ENCODE measurements at places on chromosomes 13 and 19.

DNA sequence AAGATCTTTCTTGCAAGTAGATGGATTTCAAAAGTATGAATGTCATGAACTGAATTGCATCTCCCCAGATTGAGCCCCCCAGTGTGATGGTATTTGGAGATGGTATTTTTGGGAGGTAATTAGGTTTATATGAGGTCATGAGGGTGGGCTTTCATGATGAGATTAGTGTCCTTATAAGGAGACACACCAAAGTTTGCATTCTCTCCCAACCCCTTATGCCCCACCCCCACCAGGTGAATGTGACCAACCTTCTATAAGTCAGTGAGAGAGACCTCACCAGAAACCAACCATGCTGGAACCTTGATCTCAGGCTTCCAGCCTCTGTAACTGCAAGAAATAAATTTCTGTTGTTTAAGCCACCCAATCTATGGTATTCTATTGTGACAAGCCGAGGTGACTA lies 71.3 kb upstream of the POSTN start:
- no peak for DNase-seq

DNA sequence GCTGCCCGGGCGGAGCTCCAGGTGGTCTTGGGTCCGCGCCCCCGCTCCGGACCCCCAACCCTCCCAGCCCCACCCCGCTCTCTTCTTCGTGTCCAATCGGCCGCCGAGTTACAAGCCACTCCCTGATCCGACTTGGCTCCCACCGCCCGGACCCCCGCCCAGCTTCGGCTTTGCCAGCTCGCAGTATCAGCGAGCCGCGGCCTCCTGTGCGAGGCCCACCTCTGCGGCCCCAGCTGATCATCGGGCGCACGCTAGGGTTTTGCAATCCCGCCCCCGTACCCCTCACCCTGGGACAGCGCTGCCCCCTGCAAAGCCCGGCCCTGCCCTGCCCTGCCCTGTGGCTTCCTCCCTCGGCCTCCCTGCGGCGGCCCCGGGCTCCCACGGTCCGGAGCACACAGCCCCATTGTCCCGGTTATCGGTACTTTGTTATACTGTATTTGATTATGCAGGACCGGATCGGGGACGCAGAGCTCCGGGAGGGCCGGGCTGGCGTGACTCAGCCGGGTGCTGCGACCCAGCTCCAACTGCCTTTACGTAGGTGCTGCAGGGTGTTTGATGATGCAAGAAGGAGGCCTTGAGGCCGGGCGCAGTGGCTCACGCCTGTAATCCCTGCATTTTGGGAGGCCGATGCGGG lies 598 bp upstream of the LPAR2 start:
- DNase-seq = peak; percentile 83

- DNase-seq = no peak
Measured at GRCh38 chr13:47549219-47549752, 451.8 kb downstream of the SUCLA2 start.

- DNase-seq = peak; percentile 67
Measured at GRCh38 chr13:27170516-27171243, 931 bp downstream of the USP12 start.

DNA sequence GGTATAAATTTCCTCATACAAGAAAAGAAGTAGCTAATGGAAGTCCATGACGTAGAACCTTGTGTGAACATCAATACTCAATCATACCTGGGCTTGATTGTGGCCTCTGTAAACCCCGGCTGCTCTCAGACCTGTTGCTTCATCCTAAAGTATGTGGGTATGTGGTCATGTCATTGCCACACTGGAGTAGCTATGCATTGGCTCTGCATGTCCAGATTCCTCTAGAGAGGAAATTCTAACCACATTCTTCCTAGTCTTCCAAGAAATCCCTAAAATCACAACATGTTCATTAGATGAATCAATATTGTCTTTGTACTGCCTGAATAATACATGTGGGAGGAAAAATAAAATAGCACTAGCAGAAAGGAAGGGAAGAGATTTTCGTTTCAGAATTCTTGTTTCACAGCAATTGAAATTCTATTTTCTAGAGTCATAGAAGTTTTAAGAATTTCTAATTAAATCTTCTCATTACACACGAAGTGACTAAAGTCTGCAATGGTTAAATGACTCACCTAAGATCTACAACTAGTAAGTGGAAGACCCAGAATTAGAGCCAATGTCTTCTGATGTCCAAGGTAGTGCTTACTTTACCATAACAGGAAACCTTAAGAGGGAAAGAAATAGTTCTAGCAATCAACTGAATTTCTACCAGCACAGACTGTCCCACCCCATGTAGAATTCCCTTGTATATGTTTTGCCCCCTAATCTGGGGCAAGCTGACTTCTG lies 28.0 kb downstream of the RXFP2 start:
- no peak for DNase-seq

DNA sequence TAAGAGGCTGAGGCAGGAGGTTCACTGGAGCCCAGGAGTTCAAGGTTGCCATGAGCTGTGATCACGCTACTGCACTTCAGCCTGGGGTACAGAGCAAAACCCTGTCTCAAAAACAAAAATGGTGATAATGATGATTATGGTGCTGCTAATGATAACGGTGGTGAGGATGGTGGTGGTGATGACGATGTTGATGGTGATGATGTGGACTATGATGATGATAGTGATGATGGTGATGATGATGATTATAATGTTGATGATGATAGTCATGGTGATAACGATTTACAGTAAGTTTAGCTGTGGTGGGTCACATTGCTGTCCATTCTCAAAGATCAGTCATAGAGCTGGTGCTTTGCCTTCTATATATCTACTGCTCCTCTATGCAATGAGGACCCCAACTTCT lies 1340.6 kb downstream of the UQCRFS1 start:
- DNase-seq = no peak

- peak; percentile 94 for DNase-seq
Measured at GRCh38 chr19:56367829-56368711, 25.3 kb downstream of the ZNF582 start.

DNA sequence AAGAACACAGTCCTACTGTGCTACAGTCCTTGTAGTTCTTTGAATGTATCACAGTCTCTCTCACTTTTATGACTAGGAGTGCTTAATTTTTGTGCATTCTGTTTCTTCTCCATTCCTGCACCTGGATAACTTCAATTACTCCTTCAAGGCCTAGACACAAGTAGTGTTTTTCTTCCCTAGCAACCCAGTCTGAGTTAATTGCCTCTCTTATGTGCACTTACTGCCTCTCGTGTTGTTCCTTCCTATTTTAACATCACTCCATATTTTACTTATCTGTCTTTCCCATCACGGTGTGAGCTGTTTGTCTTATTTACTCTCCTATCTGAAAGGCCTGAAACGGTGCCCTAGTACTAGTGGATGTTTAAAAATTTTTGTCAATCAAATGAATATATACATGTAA lies 101.5 kb downstream of the HS6ST3 start:
- DNase-seq = peak; percentile 75

- DNase-seq = no peak
Measured at GRCh38 chr13:29324601-29325000, 270.9 kb downstream of the SLC7A1 start.

- DNase-seq = peak; percentile 43
Measured at GRCh38 chr13:112849500-112849899, 119.5 kb upstream of the MCF2L start.

GRCh38 chr19:39936020-39936419 lies 1.6 kb upstream of the FCGBP start:
- no peak for DNase-seq

GRCh38 chr19:4774136-4774535 lies 17.4 kb upstream of the FEM1A start:
- no peak for DNase-seq

- no peak for DNase-seq
Measured at GRCh38 chr13:98220271-98220791, 43.3 kb upstream of the RNF113B start.

DNA sequence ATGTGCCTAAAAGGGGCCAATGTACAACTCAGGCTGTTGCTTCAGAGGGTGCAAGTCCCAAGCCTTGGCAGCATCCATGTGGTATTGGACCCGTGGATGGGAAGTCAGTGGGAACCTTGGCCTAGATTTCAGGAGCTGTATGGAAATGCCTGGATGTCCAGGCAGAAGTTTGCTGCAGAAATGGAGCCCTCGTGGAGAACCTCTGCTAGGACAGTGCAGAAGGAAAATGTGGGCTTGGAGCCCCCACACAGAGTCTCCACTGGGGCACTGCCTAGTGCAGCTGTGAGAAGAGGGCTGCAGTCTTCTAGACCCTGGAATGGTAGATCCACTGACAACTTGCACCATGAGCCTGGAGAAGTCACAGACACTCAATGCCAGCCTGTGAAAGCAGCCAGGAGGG lies 28.5 kb downstream of the GPC5 start:
- no peak for DNase-seq

DNA sequence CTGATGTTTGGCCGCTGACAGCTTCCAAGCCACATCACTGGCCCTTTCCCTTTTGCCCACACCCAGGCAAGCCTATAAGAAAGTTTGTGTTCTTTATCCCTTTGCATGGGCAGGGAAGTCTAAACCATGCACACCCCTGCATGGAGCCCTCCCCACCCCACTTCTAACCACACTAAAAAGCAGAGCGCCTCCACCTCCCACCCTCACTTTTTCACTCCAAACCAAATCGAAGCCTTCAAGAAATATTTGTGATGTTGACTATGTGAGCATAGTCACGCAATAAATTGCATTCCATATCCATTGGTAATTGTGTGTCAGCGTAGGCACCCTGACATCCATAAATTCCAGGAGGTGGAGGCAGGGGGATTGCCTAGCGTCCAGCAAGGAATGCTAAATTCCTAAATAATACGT lies 104.4 kb upstream of the LSM14A start:
- no peak for DNase-seq

GRCh38 chr13:102555914-102556553 lies 40.8 kb upstream of the TPP2 start:
- DNase-seq = peak; percentile 77

- no peak for DNase-seq
Measured at GRCh38 chr13:111864566-111864965, 202.4 kb upstream of the SOX1 start.

GRCh38 chr19:39602224-39602623 lies at the start of gene LGALS13:
Gene LGALS13 (plus strand): TSS chr19:39602524. CDS start chr19:39602569, 45 bp downstream.
- no peak for DNase-seq

DNA sequence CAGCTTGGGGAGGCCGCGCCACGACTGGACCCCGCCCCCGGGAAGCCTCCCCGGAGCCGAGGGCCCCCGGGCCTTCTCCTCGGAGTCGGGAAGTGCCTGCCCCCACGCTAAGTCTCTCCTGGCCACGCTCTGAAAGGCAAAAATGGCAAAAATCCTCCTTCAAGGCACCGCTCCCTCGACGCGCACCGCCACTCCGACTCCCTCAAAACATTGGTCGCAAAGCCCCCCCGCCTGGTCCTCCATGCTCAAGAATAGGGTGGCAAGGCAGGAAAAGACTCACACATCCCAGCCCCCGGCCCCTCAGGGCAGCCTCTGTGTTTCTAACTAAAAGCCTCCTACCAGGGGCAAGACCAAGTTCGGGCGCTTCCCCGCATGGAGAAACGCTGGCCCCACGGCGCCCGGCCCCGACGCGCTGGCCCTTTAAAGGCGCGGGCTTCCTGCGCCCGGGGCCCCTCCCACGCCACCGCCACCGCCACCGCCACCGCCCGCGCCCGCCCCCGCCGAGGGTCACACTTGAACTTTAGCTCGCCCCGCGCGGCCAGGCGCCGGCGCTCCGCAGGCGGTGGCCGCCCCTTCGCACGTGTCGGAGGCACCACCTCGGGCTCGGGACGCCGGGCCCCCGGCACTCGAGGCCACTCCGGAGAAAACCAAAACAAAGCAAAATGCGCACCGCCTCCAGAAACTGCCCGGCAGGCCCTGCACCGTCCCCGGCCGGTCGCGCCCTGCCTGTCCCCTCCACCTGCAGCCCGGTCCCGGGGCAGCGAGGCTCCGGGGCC lies 1.9 kb downstream of the FOXO1 start:
- no peak for DNase-seq

GRCh38 chr19:16588824-16589577 lies 16.8 kb upstream of the SLC35E1 start:
- DNase-seq = no peak

DNA sequence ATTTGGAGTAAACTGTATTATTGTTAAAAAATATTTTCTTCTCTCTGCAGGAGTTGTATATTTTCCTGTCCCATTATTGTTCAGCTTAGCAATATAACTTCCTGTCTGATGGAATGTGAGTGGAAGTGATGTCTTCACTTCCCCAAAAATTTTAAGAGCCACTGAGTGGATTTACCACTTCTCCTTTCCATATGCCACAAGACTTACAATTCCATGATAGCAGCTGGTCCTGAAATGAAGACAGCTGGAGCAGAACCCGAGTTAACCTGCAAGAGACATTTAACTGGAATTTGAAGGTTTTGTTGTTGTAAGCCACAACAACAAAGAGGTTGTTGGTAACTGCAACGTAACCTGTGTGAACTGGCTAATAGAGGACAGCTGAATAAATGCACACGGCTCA lies 23.4 kb upstream of the TBC1D4 start:
- no peak for DNase-seq

GRCh38 chr13:70051531-70051930 lies 56.1 kb upstream of the ATXN8OS start:
- no peak for DNase-seq

All from SK-N-DZ (cell line).